Renal cortex interstitium (tissue), 15 donors: ENCODE measurements at places on chromosomes 7 and 10.

DNA sequence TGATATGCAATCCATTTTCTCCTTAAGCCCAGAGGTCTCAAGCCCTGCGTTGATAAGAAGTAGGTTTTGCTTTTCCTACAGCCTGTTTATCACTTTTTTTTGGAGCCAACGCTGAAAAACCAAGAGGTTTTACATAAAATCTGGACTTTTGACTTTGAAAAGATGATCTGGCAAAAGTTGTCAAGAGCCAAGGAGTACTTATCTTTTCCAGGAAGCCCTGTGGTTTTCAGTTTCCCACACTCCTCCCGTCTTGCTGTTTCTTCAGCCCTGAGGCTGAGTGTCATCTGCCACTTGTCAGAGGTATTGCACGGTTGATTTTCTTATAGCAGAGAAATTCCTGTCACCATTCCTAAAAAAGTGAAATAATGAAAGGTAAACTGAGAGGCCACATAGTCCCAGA is 108.7 kb downstream of the TYW1 start:
- DNase-seq, result no peak

GRCh38 chr7:132435016-132435990 is 141.0 kb downstream of the PLXNA4 start:
- DNase-seq, result no peak

DNA sequence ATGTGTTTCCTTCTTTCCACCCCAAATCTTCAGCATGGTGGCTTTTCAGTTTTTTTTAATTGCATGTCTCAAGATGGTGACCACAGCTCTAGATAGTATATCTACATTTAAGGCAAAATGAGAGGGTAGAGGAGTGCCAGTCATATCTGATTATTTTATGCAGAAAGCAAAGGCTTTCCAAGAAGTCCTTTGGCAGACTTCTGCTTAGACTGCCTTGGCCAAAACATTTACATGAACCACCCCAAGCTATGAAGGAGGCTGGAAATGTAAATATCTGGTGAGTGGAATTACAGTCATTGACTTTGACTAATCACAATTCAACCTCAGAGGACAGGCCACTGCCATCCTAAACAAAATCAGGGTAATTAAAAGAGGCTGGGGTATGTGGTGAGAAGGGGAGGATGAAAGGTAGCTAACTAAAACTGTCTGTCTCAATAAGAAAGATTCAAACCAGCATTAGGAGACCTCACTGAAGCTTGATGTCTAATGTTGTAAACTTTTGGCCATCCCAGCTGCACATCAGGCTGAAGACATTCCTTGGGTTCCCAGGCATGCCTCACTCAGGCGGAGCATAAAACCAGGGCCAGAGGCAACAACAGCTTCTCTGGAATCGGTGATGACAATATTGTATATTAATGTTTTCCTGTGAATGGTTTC is 53.4 kb downstream of the PPP1R3C start:
- no peak for DNase-seq

- no peak for DNase-seq
These were observed 240.0 kb upstream of the AUTS2 start for GRCh38 chr7:69358163-69358821.

DNA sequence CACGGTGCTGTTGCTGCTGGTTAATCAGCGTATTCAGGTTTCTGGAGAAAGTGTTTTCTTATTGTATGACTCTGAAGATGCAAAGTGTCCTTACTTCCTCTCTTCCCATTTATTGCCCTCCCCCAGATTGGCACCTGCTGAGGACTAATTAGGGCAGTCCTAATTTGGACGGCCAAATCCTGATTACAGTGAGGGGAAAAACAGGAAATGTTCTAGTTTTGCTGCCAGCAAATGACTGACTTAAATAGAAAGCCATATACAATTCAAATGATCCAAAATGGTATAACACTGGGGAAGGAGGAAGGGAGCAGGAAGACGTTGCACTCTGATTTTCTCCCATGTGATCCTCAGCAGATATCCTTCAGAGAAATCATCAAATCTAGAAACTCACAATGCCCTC is 222.4 kb upstream of the LRGUK start:
- DNase-seq, result no peak

DNA sequence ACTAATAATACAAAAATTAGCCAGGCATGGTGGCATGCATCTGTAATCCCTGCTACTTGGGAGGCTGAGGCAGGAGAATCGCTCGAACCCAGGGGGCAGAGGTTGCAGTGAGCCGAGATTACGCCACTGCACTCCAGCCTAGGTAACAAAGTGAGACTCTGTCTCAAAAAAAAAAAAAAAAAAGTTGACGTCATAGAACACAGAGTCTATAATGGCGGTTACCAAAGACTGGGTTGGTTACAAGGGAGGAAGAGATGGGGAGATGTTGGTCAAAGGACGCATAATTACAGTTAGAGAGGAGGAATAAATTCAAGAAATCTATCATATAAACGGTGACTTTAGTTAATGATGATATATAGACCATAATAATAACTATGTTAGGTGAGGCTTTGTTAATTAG is 309.7 kb upstream of the HGF start:
- no peak for DNase-seq
